Activated T-cell treated with anti-CD3 and anti-CD28 coated beads, Interleukin-2, amount 50 U/mL, for 48 hours (primary cell): ENCODE measurements at places on chromosomes 3 and 15.

DNA sequence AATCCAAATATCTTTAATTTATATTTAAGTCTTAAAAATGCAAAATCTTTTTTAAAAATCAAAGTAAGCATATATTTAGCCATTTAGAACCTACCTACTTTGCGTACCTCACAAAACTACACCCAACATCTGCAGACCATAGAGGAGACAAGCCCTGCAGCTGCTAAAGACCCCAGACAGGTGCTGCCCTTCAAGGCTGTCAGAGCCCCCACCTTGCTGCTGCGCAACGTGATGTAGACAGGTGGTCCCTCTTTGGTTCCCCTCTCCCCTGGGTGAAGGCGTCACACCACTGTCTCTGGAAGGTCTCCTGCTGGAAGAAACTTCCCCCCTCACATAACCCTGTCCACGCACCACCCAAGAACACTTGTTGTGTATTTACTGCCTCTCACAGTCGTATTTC is 204.5 kb downstream of the ARRDC4 start:
- DNase-seq: no peak

DNA sequence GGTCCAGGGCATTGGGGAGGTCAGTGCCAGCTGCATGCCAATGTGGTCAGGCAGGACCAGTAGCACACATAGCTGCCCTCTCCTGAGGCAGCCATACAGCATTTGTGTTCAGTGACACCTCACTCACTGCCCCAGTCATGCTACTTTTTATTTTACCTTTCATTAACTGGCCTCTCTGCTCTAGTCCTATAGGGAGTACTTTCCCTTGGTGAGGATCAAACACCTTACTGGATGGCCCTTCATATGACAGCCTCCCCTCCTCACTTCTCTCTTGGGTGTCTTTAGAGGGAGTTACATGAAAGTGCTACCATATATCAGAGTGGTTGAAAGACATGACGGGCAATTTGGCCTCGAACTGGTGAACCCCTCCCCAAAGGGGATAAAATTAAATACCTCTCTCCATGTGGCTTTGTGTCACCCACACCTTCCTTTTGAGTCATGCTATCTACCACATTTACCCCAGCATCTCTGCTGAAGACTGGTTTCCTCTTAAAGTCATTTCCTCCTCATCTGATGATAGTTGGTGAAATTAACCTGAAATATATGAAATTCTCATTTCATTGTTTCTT is 17.6 kb downstream of the RLBP1 start:
- peak; percentile 60 for DNase-seq

DNA sequence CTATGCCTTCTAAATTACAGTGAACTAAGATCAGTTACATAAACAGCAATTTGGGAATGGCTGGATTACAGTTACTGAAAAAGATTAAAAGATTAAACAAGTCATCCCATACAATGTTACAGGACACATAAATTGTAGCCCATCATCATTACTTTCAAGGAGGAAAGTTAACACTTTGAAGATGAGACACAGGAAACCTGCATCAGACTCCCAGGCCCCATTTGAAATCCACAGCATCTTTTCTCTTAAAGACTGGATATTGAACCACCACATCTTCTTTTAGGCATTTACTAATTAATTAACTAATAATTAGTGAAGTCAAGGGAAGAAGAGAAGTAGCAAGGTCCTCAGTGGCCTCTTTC is 170.2 kb downstream of the PLCL2 start:
- no peak for DNase-seq

GRCh38 chr15:90190606-90191343 is 10.4 kb upstream of the SEMA4B start:
- no peak for DNase-seq

DNA sequence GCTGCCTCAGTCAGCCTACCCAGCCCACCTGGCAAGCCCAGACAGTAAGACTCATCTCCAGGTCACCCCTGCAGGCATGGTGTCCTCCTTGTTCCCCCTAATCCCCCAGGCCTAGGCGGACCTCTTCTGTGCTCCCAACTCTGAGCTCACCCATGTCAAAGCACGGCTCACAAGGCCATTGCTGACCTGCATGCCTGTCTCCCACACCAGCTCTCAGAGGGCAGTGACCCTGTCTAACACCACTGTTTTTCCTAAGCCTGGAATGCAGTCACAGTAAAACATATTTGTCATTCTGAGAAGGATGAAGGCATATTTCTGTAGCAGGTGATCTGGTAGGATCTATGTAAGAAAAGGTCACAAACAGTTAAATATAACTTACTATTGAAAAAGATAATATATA is 110.3 kb upstream of the HACD2 start:
- no peak for DNase-seq

DNA sequence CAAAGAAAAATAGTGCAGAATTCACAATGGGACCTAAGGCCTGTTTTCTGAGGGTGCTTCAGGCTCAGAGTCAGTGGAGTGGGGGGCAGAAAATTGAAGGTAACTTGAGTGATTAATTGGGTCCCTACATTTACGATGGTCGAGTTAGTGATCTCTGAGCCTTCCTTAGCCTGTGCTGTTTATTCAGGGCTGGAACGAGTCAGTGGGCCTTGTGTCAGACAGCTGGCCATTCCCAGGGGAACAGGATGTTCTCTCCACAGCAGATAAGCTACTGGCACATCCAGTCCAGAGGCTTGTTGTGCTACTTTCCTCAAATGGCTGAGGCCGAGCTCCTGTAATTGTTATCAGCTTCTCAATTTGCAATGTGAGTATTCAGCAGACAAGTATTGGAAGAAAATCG is 29.2 kb upstream of the CNTN3 start:
- no peak for DNase-seq

- no peak for DNase-seq
These were observed 22.2 kb downstream of the CP start for GRCh38 chr3:149199474-149199873.

DNA sequence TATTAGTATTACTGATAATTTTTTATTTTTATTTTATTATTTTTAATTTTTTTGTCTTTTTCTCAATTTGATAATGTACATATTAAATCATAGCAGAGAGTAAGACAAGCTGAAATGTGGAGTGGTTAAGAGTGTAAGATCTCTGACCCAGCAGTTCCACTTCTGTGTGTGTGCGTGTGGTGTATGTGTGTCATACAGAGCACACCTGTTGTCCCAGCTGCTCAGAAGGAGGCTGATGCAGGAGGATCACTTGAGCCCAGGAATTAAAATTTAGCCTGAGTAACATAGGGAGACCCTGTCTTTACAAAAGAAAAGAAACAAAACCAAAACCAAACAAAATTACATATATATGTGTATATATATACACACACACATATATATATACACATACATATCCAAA is 1.4 kb upstream of the CIDEC start:
- DNase-seq: no peak
